ENCODE measurements at places on chromosomes 12 and 14.
A peak's percentile ranks its signal among the peaks of the same experiment; 100 is the strongest.

DNA sequence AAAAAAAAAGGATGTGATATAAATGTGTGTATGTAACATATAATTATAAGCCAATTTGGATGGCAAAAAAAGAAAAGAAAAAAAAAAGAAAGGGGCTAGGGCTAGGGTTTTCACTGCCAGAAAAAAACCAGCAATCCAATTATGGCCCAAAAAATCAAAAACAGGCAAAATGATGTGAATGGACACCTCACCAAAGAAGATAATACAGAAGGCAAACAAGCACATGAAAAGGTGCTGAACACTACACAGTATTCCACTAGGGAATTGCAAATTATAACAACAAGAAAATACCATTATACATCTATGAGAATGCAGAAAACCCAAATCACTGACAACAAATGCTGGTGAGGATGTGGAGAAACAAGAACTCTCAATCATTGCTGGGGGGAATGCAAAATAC lies 12.1 kb upstream of the MIPOL1 start:
- no peak for DNase-seq

- no peak for DNase-seq
Measured at GRCh38 chr14:23864259-23864658, 89.3 kb upstream of the DHRS4 start.

- peak; percentile 67 for DNase-seq
Measured at GRCh38 chr12:57865084-57865751, 18.7 kb upstream of the CTDSP2 start.

DNA sequence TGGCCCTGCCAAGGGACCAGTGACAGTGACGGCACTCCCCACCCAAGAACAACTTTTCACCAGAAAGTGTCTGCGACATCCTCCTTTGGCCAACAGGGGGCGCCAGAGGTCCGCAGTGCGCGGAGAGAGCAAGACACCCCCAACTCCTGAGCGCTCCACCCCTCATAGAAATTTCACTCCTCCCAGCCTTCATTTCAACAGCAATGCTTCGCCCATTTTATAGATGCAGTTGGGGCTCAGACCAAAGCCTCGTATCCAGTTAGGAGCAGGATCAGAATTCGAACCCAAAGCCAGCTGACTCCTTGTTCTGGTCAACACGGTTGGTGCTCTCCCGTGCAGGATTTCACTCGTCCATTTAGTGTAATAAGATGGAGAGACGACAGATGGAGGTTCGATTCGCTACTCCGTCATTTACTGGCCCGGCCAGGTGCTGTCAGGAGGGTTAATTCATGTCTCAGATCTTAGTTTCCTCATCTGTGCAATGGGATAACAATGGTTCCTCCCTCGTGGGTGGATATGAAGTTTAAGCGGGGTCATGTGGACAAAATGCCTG lies 2.4 kb upstream of the POP5 start:
- DNase-seq, result peak; percentile 53

DNA sequence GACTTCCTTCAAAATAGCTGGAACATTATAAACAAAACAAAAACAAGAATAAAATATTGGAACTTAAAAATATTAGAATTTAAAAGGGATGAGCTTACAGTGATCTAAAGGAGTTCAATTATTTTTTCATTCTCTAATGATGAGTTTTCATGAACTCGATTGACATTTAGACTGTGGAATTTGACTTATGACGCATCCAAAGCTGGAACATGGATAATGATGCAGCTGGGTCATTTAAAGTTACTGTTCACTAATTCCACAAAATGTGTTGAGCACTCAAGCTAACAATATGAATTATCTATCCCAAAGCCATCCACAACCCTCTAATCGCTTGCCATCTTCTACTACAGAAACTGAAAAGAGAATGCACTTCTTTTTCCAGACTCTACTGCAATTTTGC lies 42.5 kb downstream of the LIN7A start:
- no peak for DNase-seq

DNA sequence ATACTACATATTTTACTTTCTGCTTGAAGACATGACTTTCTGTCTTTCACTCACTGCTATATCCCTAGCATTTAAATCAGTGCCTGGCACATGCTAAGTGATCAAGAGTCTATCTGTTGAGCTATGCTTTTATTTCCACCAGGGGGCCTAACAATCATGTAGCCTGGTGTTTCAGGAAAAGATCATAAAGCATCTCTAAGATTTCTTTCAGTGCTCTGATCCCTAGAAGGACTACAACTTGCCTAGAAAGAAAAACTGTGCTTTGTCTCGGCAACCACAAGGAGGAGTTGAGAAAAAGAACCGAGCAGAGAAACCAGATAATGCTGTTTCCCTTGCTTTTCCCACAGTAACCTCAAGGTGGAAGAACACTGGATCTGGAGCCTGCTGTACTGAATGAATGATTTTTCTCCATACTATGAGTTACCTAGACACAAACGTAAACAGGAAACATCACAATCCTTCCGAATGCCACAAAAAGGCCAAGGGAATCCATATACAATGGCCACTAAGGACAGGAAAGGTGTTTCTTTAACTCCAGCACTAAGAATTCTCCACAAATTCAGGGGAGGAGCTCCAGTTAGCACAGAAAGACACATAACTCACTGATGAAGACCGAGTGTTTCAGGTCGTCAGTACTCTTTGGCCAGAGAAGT lies 1.2 kb downstream of the CRY1 start:
- DNase-seq, result no peak

- DNase-seq, result no peak
Measured at GRCh38 chr12:93279565-93280412, 97.9 kb upstream of the NUDT4 start.

- no peak for DNase-seq
Measured at GRCh38 chr12:107594995-107595394, 90.6 kb upstream of the PWP1 start.

GRCh38 chr12:85626784-85627171 lies 209.4 kb downstream of the RASSF9 start:
- DNase-seq, result no peak

- no peak for DNase-seq
Measured at GRCh38 chr12:107360482-107360881, 267.1 kb upstream of the CRY1 start.

GRCh38 chr12:118816296-118816695 lies 165.0 kb upstream of the SRRM4 start:
- DNase-seq, result no peak

DNA sequence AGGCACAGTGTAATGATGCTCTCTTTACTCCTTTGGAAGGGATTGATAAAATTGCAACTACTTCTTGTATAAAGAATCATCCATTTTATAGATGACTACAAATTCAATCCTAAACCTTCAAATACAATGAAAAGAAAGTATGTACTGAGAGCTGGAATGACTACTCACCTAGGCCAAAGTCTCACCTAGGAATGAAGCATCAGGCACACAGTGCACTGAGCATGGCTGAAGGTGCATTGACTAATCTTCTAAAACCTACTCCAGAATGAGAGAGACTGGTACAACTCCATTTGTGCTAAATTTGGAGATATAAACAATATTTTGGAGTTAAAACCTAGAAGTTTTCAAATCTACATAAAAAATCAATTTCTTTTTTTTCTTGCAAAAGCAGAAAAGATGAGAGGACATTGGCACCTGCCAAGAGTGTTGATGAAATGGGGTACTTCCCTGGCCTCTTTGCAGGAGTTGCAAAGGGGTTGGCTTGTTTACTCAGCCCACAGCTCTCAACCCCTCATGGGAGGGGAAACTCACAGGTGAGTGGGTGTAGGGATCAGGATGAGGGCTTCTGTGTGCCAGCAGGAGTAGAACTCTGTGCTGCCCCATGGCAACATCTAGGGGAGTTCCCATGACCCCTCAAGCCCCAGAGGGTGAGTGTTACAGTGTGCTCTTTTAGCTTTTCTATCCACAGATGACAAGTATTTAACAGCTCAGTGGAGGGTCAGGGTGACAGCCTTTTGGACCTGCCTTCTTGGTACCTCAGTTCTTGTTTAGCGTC lies 31.3 kb downstream of the CLECL1 start:
- DNase-seq, result no peak

DNA sequence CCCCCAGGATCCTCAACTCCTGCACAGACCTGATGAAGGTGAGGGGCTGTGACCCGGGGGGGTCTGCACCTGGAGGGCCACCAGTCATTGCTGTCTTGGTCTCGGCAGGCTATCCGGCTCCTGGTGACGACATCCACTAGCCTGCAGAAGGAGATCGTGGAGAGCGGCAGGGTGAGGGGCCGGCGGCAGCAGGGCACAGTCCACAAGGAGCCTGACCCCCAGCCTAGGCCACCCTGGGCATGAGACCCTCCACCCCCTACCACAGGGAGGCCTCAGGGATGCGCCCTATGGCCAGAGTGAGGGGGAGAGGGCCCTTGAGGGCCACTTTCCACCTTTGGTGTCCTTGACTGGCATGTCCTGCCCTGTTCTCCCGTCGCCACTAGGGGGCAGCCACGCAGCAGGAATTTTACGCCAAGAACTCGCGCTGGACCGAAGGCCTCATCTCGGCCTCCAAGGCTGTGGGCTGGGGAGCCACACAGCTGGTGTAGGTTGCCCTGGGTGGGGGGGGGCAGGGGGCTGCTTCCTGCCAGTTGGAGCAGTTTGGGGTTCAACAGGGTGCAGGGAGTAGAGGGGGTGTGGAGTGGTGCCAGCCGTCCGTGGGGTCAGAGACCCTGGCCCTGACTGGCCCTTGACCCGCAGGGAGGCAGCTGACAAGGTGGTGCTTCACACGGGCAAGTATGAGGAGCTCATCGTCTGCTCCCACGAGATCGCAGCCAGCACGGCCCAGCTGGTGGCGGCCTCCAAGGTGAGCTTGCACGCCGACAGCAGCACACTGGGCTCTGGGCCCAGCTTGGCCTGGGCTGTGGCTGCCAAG lies 25.0 kb downstream of the HIP1R start:
- DNase-seq, result peak; percentile 87

GRCh38 chr12:10226086-10226485 lies 13.4 kb downstream of the GABARAPL1 start:
- DNase-seq, result no peak

DNA sequence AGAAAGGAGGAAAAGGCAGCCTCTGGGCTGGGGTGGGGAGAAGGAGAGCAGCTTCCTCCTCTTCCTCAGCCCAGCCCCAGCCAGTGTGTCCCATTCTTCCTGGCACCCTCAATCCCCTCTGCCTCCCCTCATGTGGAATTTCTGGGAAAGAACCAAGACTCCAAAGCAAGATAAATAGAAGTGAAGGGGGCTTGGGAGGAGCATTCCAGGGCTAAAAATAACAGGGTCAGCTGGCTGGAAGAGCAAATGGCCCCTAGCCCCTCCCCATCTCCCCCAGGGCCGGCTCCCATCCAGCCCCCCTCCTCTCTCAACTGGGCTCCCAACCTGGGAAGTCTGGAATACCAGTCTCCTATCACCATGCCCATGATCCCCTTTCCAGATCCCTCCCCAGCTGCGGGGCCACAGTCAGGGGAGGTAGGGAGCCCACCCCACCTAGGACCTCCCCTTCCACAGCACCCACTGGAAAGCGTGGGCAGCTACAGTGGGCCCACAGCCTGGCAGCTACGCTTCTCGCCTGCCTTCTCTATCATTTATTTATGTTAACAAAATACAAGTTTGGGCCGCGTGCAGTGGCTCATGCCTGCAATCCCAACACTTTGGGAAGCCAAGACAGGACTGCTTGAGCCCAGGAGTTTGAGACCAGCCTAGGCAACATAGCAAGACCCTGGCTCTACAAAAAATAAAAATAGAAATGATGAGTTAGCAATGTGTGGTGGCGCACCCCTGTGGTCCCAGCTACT lies 88.3 kb downstream of the IRF2BPL start:
- DNase-seq, result no peak

DNA sequence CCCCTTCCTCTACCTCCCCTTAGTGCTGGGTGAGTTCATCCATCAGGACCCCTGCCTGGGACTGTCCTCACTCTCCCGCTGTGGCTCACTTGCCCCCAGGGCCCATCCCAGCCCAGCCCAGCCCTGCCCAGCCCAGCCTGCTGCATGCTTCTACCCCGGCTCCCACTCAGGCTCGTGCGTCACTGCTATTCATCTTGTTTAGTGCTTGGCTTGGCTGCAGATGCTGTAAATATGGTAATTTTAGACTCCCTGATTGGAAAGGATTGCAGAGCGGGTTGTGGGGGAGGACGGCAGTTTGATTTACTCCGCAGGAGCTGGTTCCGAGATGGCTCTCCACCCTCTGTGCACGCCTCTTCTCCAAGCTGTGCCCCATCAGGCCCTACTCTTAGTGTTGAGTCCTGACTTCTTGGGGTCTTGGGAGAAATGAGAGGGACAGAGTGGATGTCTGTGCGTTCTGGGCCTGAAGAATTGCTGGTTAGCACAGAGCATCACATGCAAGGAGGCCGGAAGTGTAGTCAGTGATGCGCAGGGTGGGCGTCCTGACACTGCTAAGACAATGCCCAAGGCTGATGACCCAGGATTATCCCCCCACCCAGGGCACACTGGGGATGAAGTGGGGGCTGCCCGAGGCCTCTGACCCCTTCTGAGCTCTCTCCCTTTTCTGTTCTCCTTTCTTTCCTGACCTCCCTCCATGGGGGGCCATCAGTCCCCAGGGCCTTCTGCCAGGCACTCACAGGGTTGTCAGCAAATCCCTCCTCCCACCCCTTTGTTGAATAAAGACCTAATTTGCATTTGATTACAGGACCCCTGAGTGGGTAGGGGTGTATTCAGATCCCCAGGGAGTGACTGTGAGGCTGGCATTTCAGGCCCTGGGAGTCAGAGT lies 244.4 kb downstream of the ZFP36L1 start:
- no peak for DNase-seq

DNA sequence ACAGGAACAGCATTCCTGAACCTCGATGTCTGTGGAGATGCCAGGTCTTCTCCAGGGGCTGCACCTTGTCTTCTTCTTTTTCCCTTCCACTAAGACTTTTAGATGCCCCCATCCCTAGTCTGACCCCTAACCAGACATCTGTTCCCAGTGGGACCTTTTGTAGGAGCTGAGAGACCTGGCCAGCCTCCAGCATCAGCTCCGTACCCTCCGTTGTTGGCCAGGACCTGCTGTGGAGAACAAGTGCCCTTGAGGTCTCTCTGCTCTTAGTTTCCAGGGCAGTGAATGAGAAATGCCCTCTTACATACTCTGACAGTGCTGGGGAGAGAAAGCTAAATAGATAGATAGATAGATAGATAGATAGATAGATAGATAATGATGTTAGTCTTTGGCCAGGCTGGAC lies 16.8 kb upstream of the SDR39U1 start:
- DNase-seq, result no peak

DNA sequence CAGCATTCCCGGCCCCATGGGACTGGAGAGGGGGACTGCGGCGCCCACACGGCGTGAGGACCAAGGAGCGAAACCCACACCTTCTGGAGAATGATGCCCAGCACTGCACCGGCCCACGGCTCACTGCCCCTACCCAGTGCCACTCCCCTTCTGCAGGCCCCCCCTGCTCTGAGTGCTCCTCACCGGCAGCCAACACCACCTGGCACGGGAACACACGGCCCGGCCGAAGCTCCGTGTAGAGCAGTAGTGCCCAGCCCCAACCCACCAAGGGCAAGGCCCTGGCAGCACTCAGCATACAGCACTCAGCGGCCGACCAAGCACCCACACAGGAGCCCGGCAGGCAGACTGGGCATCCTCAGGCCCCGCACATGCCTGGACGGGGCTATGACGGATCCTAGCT lies 13.4 kb downstream of the BTBD6 start:
- no peak for DNase-seq

GRCh38 chr12:106331599-106331998 lies 25.9 kb upstream of the POLR3B start:
- DNase-seq, result no peak
